Left lung (tissue), 14 donors: ENCODE measurements at places on chromosomes 1 and 21.
A peak's percentile ranks its signal among the peaks of the same experiment; 100 is the strongest.

DNA sequence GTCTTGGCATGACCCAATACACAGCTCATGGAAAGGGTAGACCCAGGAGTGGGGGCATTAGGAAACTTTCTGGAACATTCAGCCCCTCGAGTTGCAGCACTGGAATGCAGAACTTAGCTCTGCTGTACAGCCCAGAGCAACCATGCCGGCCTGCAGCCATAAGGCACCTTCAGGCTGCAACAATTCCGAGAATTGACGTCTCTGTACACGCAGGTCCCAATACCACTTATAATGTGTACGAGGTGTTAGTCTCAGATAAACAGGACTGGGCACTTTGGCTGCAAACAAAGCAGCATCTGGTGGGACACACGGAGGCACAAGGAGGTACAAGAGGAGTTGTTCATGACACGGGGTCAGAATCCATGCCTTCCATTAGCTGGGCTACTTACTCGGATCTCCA is 7.9 kb downstream of the CBR1 start:
- no peak for DNase-seq

GRCh38 chr1:234154320-234155251 is 218.7 kb upstream of the COA6 start:
- DNase-seq = peak; percentile 14

- no peak for DNase-seq
Measured at GRCh38 chr1:240562111-240562590, 49.8 kb downstream of the GREM2 start.

- no peak for DNase-seq
Measured at GRCh38 chr1:169250795-169251194, 116.8 kb downstream of the NME7 start.

- DNase-seq = no peak
Measured at GRCh38 chr1:64183395-64184002, 19.9 kb upstream of the UBE2U start.

DNA sequence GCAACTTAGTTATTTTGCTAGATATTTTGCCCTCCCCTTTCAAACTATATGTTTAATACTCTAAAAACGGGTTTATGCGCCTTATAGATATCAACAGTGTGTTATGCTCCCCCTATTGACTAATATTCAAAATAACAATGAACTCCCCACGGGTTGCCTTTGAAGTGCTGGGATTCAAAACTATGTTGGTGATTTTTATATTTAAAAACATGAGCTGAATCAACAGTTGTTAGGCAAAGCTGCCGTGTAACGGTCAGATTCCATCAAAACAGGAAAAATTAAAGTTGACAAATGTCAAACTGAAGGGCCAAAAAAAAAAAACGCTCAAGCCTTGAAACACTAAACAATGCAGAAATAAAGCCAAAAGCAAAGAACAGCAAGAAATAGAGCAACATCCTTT is 2.5 kb downstream of the TGFBR3 start:
- DNase-seq = no peak

DNA sequence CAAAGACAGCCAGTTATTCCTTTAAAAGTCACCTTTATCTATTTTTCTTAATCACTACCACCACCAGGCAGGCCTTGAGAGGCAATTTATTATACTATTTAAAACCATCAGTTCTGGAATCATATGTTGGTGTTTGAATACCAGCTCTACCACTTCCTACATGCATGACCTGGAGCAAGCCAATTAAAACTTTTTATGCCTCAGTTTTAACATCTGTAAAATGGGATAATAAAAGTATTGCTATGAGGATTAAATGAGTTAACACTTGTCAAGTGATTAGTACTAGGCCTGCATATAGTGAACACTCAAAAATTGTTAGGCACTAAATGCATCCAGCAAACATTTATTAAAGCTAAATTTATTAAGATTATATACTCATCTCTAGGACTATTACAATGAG is 49.2 kb upstream of the ADORA3 start:
- DNase-seq = no peak

DNA sequence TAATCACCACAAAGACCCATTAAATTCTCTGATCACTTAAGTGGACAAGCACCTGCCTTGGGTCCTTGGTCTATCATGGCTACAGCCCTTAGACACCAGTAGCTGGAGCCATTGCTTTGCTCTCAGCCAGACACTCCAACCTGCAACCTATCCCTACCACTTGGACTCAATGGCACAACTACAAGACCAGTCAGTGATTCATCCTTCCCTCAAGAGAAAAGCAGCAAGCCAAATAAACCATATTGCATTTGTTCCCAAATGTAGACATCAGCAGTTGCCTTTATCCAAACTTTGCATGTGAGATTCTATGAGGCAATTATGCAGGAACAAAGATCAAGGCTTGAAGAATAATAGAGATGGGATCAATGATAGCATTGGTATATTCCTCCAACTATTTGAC is 263.4 kb downstream of the HHIPL2 start:
- DNase-seq = no peak

GRCh38 chr1:52532731-52533327 is 20.1 kb downstream of the TUT4 start:
- no peak for DNase-seq

GRCh38 chr1:172499636-172500141 is 33.3 kb upstream of the SUCO start:
- no peak for DNase-seq

DNA sequence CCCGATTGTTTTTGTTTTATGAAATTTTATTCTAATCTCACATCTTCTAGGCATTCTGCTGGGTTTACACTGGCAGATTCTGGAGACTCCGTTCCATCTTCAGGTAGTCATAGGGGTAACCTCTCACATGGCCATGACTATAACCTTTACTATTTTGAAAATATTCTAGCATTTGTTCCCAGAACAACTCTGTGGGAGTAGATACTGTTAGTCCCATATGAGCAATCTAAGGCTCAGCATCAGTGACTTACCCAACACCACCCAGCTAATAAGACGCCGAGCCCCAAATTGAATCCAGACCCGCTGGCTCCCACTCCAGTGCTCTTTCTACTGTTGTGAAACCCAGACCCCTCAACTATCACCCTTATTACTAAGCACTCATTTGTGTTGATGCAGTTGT is 9.8 kb downstream of the ADAMTS4 start:
- no peak for DNase-seq

DNA sequence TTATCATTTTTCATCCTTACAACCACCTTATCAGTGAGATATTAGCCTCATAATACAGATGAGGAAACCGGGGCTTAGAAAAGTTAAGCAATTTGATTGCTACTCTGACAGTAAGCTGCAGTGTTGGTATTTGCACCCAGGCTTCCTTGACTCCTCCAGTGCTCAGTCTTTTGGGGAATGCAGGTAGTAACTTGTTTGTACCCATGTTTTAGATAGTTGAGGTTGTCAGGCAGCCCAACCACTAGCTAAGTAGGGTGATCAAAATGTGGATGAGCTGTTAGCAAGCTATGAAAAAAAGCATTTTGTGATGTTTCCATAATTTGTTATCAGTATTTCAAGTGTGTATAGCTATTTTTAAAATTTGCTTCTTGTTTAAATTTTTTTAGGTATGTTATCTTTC is 80.8 kb downstream of the SASS6 start:
- DNase-seq = no peak

DNA sequence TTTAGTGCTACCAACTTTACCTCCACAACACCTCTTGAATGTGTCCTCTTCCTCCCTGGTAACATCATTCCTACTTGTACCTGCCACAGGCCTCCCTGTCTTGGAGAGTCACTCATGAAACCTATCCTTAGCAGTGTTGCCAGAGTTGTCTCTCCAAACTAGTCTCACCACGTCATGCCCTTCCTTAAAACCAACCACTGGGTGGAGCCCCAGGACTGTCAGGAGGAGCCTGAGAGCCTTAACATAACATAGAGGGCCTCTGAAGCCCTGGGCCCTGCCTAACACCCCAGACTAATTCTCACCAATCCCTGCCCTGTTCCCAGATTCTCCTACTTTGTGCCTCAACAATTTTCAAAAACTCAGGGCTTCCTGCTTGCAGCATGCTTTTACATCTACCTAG is 65.3 kb downstream of the ZNF697 start:
- DNase-seq = peak; percentile 62

GRCh38 chr1:234624724-234625117 is 14.7 kb upstream of the IRF2BP2 start:
- no peak for DNase-seq

DNA sequence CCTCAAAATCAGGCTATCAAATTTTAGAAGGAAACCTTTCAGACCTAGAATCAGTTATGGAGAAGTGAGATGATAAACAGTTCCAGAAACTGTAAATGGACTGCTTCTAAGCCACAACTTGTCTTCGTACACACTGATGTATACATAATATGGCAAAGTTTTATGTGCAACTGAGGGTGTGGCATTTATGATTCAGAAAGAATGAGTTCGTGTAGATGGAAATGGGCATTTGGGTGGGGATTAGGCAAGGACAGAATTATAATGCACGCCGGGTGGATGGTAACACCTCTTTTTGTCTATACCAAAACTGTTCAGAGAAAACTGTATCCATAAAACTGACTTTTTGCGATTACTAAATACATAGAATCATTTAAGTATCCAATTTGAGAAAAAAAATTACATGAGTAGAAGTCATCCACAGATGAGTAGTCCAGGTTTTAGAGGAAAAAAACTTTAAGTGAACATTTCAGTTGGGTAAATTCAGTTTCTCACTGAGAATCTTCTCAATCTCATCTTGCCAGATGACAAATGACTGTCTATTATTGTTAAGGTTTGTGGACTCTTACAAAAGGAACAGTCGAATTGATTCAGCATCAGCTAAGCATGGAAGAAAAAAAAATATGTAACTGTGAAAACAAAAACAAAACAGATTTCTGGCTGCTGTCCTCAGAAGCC is 22.5 kb downstream of the ERRFI1 start:
- DNase-seq = no peak

DNA sequence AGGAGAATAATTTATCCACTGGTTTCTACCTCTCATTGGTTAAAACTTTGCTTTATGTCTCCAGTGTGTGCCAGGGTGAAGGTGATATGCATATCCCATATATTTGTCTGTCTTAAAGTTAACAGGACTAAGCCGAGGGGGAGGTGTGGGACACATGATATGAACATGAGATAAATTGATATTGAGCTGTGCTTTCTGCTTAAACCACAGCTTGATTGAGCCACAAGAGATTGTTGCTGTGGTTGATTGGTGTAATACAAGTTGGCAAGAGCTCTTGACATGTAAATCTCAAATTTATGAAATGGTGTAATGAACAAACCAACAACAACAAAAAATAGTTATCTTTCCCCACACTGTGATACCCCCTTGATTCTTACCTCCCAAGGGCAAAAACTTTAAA is 1295.5 kb upstream of the NCAM2 start:
- no peak for DNase-seq

GRCh38 chr1:1344655-1345361 is 4.4 kb downstream of the DVL1 start:
- no peak for DNase-seq

- no peak for DNase-seq
Measured at GRCh38 chr1:212256369-212256768, 28.8 kb upstream of the PPP2R5A start.

- DNase-seq = peak; percentile 60
Measured at GRCh38 chr1:147669469-147670318, 630 bp downstream of the ACP6 start.

DNA sequence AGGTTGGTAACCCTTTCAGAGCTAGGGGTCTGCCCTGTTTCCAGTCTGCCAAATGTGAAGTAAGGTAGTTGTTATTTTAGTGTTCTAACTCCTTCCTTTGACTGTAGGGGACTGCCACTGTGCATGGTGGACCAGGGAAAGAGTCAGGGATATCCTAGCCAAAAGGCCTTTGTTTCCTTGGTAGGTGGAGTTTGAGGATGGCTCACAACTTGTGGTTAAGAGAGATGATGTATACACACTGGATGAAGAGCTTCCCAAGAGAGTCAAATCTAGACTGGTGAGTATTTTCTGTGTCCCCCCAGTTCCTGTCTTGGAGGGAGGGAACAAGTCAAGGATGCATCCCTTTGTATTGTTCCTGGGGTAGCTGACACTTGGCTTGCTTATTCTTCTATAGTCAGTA is 3.5 kb upstream of the ST3GAL3 start:
- no peak for DNase-seq

DNA sequence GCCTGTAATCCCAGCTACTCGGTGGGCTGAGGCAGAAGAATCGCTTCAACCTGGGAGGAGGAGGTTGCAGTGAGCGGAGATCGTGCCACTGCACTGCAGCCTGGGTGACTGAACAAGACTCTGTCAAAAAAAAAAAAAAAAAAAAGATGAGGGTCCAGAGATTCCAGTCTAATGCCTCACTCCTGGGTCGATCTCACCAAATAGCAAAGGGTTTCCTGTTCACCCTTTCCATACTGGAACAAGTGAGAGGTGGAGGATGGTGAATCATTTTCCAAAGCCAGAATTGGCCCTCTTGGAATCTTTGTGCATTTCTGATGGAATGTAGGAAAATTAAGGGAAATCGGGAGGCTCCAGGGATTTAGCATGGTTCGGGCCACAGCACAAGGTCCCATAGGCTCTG is 58.1 kb upstream of the ZNF648 start:
- no peak for DNase-seq

DNA sequence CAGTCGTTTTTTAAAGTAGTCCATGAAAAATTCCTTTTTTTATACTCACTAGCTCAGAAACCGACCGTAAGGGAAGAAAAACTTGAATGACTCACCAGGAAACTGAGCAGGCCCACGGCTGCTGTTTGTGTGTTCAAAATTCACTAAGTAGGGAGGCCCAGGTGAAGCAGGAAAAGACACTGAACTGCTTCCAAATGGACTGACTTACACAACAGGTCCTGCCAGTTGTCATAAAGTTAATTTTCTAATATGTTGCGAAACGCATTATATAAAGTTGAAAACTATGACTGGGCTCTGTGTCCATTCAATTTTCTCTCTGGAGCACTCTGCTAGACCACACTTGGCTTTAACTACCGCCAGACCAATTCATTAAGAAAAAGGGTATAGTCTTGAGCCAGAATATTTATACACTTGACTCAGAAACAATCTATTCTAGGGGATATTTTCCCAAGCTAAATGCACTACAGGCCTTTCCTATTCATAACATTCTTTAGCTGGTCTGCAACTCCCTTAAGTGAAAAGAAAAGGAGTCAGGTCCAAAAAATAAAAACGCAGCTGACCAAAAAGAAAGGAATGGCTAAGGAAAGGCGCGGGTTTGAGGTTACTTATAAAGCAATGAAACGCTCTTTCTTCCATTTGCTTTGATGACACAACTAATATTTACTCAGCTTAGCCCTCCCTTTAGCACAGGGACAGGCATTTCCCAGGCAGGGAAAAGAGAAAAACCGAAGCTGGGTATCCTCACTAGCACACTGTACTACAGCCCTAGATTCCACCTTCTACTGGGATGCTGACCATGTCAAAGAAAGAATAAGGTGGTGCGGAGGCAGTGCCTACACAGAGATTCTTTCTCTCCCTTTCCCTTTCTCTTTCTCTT is 306.3 kb upstream of the ESRRG start:
- peak; percentile 61 for DNase-seq

- no peak for DNase-seq
Measured at GRCh38 chr1:232722626-232723025, 82.6 kb upstream of the MAP10 start.
